CD4-positive, alpha-beta T cell treated with Interleukin-17A for 4 hours (primary cell): ENCODE measurements at places on chromosomes 7 and 10.

- DNase-seq = no peak
Observed at GRCh38 chr7:2726316-2727018, 38.5 kb downstream of the AMZ1 start.

DNA sequence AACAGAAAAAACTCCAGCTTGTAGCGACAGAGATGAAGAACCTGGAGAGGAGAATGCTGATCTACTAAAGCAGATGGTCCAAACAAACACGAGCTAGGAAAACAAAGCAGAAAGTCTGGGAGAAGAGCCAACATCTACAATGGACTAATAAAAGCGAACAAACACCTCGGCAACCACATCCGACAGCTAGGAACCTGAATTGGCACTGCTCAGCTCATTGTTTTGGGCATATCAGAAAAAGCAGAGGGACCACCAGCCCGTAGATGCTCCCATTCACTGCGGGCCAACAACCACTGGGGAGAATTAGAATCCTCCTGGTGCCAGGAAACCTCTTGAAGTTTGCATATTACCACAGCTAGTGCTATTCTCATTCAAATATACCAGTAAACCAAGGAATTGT, 204.7 kb downstream of the NXPH1 start:
- no peak for DNase-seq

GRCh38 chr10:49791100-49791499, 29.0 kb upstream of the OGDHL start:
- DNase-seq = no peak

DNA sequence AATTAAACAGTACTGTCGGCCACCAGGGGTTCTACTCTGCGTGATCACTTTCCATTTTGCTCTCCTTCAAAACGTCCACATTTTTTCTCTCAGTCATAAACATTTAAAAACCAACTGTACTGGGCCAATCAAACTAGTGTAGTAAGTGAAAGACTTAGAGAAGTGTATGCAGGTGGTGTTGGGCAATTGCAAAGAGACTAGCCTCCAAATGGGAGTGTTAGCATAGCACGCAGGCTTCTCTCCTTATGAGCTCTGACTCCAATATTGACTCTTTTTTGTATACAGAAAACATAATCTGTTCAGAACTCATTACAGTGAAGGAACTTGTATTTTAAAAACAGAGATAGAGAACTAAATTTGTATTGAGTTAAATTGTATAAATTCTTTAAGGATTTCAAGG, 150.6 kb downstream of the SDK1 start:
- no peak for DNase-seq

DNA sequence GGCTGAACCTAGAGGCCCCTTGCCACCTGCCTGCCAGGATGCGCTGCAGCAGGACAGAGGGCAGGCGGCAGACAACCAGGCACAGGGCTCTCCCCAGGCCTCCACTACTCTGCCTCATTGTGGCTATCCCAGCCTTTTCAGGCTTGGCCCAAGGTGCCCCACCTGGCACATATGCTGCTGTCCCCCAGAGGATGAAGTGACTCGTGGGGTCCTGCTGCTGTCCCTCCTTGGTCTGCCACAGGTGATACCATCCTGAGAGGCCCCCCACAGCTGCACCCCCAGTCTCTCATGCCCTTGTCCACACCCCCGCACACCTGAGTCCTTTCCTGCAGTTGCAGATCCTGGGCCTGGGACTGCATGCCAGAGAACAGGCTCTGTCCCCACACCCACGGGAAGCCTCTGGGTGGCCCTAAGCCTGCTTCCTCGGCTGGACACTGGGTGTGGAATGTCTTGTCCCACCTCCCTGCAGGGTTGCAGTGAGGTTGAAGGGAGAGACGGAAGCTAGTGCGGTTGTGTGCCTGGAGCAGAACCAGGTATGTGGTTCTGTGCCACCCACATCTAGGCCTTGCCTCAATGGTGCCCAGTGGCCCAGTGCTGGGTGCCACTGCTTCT, 55.3 kb downstream of the RASGEF1A start:
- DNase-seq = no peak

DNA sequence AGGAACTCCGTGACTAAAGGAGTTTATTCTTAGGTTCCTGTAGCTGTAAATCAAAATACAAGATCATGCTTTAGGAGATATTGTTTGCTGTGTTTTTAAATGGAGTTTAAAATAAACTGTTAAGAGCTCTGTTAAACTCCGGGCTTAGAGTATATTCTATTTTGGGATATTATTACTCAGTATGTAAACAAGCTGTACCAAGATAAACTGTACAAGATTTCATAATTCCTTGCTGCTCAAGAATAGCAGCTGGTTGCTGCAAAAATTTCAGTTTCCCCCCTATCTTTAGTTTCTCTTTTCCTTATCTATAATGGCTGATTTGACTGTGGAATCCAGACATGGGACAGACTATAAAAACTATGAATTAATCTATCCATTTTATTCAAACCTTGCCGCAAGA, 215.7 kb downstream of the HTR7 start:
- no peak for DNase-seq

GRCh38 chr10:117807441-117807840, 239.3 kb downstream of the RAB11FIP2 start:
- no peak for DNase-seq

DNA sequence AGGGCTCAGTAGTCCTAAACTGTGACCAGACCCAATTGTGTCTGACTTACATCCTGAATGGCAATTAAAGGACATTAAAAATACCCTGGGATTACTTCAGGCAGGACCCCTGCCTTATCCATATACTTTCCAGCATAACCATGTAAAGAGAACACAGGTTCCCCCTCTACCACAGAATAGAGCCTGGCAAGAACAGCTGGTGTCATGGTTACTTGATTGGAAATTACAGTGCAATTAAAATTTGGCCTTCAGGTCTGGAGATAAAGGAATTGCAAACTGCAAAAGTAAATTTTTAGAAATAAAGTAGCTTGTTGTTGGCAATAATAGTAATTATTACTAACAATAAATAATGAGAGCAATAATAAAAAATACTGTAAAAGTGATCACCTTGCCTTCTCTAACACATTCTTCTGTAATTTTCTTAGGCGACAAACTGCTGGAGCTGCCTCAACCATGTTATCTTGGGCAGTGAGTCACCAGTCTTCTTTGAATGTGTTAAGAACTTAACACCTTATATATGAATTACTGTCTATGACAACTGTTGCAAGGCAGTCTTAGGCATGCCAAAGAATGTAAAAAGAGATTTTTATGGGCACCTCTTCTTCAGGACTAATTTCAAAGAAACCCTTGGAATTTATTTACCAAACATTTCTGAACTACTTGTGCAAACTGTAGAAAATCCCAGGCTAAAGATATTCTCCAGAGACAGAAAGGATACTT, 53.7 kb downstream of the HIBADH start:
- DNase-seq = no peak

DNA sequence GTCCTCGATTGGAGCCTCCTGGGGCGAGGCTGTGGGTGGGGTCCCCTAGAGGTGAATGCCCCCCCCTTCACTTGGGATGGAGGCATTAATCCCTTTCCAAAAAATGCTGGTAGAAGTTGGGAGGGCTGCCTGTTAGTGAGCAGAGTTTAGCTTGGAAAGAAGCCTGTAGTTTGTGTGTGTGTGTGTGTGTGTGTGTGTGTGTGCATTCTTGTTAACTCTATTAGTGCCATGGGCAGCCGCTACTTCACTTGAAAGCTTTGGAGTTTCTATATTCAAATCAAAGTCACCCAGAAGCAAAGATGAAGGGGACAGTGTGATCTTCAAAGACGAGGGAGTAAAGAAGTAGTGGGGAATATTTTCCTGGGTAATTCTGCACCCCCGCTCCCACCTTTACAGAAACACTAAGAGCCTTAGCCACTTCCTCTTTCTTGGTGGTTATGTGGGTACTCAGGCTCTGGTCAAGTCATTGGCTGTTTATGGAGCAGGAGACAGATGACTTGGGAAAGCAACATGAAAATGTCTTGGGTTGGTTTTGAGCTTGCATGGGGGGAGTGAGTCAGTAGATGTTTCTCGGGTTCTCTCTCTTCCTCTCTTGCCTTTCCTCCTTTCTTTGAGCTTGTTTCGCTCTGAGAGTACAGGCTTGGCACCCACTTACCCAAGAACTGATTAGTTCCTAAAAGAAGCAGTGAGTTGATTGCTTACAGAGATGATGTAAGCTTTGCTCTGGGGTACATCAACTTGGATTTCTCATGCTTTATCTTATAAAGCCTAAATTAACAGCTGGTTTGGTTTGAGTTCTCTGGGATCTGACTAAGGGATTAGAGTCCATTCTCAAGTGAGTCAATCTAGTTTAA, 35.9 kb downstream of the TCF7L2 start:
- DNase-seq = no peak

GRCh38 chr7:107560898-107561516, 2.7 kb downstream of the COG5 start:
- peak; percentile 27 for DNase-seq

DNA sequence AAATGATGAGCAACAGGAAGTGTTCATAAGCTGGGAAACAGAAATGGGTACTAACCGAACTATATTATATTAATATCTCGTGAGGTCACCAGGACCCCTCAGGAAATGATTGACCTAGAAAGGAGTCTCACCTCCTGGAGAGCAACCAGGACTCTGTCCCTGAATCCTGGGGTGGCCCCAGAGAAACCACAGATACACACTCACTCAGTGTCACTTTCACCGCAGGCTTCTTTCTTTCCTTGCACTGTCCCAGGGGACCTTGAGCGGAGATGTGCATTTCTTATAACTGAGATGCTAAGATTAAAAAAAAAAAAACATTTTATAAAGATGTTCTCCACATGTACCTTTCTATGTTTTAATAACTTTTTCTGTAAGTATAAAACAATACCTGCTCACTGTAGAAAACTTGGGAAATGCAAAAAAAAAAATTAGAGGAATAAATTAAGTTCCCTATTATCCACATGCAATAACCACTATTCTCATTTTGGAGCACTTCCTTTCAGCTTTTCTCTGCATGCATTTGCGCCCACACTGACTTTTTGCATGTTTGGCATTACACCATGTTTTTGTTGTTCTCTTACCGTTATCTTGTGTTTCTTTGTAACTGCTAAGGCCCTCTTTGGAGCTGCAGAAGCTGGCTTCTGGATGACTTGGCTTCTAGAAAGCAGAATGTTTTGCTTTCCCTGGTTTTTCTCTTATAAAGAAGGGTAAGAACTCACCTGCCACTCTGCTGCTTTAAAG, 15.0 kb downstream of the NOD1 start:
- no peak for DNase-seq

DNA sequence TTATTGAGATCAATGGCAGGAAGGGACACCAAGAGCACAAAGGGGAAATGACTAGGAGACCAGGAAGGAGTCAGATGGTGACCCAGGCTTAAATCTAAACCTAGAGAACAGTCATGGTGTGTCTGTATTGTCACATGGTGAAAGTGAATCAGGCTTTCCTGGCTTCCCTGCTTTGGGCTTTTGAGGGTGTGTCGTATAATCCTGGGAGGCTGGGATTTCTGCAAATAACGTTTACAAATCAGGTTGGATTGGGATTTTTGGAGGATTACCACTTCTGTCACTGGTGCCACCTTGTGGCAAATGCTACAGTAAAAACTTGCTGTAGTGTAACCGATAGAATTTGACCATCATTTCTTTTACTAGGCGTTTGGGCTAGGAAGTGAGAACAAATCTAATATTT, 502.6 kb downstream of the NRG3 start:
- no peak for DNase-seq

- no peak for DNase-seq
Observed at GRCh38 chr7:36787933-36788378, 63.7 kb upstream of the AOAH start.

DNA sequence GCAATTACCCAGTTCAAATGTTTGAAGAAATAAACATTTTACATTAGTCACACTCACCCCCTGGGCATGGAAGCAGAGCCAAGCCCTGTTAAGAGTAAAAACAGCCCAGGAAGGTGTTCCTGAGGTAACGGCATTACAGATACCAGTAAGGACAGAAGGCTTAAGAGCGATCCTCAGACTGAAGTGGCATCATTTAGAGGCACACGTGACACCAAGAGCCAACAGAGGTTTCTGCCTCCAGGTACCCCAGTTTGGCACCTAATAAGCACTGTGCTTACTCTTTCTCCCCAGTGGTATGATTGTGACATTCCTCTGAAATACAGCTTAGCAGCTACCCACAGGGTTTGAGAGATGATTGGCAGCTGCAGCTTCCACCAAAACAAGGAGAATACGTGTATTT, 17.2 kb downstream of the MMS19 start:
- no peak for DNase-seq

- DNase-seq = no peak
Observed at GRCh38 chr7:159136846-159137245, 7.8 kb downstream of the VIPR2 start.

DNA sequence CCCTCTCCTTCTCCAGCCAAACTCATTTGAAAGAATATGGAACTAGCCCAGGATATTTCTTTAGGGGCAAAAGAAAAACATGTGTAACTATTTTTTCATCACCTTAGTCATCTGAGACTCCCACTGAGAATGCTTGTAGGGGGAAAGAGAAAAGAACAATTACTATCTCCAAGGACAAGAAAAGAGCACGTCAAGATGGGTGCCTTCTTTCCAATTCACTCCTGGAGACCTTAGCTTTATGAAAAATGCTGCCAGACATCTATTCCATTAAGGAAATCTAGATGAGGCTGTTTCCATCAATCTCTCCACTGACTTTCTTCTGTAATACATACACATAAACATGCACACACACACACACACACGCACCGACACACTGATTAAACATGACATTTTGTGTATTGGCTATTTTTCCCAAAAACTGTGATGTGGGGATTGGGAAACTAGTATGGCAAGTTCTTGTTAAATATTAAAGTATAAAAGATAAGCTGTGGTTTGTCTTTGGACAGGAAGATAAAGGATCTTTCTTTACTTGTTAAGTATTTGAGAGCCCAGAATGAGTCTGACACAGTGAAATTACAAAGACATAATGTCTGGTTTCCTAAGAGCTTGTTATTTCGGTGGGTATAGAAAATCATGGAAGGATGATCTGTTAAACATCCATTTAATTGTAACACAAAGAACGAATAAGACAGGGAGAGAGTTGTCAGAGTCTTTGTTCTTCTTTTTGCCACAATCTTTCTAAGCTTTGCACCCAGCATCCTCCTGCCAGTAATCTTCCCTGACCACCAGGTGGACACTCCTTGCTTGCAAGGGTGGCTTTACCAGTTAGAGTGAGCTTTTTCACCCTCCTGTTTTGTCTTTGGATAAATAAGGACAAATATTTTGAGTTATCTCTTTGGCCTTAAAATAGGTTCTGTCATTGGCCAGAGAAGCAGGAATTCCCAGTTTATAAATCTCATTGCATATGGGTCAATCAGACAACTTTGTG, 177.3 kb upstream of the TMEM72 start:
- no peak for DNase-seq

- DNase-seq = no peak
Observed at GRCh38 chr7:150407588-150408392, 28.7 kb downstream of the ZNF775 start.

GRCh38 chr10:650441-650851, 39.0 kb downstream of the DIP2C start:
- DNase-seq = no peak

DNA sequence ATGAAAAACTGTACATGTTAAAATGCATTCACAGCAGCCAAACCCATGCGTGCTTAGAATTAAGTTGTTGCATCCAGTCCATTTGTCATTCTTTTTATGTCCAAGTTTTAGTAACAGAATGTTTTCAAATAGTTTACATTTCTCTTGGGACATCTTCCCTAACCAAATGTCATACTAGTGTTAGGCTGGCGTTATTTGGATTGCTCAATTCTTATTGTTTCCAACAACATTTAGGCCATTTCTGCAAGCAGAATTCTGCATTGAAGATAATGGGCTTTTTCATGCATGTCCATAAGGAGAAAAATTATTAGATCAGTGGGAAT, 203.0 kb downstream of the HIBADH start:
- DNase-seq = no peak

GRCh38 chr7:88629559-88629958, 129.9 kb upstream of the ZNF804B start:
- no peak for DNase-seq
